ENCODE measurements at places on chromosomes 2 and 18.

GRCh38 chr2:102186791-102187495 is at the start of gene IL1RL2:
Gene IL1RL2 (plus strand): TSS chr2:102187023. CDS start chr2:102187868, 845 bp downstream.
- no peak for DNase-seq

- no peak for DNase-seq
These were observed 591.6 kb downstream of the ERBB4 start for GRCh38 chr2:211946960-211947359.

DNA sequence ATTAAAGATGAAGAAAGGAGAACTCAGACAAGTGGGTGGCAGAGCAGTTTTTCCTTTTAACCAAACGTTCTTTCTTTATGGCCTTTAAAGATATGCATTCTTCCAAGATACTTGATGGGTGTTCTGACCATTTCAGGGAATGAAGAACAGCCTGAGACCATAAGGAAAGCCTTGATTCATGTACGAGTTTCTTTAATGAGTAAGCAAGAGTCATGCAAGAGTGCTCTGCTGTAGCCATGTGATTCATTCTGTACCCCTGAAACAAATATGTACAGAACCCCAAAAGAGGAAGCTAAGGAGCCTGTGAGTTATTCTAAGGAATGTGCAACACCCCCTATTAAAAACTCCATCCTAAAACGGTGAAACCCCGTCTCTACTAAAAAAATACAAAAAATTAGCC is 372.8 kb downstream of the MTX2 start:
- DNase-seq: no peak

DNA sequence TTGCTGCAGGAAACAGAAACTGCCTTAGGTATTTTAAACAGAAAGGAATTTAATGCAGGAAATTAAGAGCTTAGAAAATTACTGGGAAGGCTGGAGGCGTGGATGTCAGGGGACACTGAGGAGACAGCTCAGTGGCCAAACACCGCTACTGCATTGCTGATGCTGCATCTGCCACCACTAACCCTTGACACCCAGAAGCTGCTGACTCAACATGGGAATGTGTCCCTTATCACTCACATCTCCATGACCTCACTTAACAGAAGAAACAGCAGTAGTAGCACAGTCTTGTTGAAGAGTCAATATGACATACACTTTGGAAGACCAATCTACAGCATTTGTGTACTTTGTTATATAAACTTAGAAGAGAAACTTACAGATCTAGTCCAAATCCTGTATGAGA is 906.1 kb downstream of the SLC4A3 start:
- peak; percentile 4 for DNase-seq

DNA sequence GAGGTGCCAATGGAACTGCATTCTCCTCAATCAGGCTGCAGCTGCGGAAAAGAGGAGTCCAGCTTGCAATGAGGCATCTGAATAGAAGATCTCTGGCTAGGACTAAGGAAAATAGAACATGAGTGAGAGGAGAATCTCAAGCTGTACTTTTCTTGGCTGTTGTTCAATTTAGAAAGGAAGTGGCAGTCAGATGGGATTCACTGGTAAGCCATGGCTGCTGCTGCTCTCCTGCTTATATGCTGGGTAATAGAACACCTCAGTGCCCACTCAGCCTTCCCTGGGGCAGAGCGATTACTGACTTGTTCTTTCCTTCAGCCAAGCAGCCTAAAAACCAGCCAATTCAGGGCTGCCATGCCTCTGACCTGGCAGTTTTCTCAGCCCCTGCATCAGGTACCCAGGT is 17.6 kb upstream of the CHST9 start:
- DNase-seq: no peak

GRCh38 chr2:27584597-27584996 is 1.8 kb downstream of the ZNF512 start:
- no peak for DNase-seq

DNA sequence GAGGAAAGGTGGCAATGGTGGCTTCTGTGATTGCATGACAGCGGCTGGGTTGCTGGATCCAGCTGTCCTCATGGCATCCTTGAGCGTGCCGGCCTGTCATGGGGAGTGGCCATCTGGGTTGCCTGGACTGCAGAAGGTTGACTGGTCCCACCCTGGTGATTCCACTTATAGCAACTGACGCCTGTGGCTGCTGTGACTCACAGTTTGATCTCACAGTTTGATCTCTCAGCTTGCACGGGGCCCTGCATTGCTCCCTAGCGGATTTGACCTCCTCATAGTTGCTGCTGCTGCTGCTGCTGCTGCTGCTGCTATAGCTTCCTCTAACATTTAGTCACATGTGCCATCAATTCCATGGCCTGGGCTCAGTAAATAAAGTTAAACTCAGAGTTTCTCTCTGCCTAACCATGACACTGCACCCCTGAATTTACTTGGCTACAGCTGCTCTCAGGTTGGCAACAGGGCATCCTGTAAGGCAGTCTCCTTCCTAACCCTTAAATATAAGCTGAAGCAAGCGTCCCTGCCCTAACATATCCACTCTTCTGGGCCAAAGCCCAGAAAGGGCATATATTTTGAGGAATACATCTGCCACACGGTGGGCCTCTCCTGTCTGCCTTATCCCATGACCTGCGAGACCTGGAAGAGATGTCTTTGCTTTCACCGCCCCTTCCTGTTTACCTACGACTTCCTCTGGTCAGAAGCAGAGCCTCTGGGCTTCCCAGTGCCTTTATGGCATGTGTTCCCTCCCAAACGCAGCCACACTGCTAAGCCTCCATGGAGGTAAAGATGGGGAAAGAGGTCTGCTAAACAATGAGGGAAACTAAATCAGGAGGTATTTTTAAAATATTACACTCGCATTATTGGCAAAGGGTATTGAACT is 37.8 kb upstream of the CCDC150 start:
- DNase-seq: no peak

- no peak for DNase-seq
These were observed 84.8 kb upstream of the NCKAP5 start for GRCh38 chr2:133653056-133653455.

Data from KBM-7 (cell line).